ENCODE measurements at places on chromosomes 16 and 17.
A peak's percentile ranks its signal among the peaks of the same experiment; 100 is the strongest.

DNA sequence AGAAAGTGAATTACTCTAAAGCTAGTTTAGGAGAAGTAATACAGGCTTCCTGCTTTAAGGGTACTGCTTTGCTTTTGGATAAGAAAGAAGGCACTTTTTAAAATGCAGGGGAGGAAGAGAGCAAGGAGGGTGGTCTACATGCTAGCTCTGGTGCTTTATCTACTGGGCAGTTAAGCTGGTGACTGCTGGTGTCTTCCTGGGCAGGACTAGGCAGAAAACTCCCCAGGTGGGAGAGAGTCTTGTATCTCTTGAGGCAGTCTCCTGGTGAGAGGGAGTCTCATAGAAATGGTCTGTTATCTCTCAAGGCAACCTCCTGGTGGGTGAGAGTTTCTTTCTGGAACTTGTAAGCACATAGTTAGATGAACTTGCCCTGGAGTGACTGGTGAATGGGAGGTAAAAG lies 953.9 kb upstream of the GOT2 start:
- no peak for DNase-seq

GRCh38 chr16:86497551-86498021 lies 12.7 kb upstream of the FOXF1 start:
- DNase-seq = no peak

DNA sequence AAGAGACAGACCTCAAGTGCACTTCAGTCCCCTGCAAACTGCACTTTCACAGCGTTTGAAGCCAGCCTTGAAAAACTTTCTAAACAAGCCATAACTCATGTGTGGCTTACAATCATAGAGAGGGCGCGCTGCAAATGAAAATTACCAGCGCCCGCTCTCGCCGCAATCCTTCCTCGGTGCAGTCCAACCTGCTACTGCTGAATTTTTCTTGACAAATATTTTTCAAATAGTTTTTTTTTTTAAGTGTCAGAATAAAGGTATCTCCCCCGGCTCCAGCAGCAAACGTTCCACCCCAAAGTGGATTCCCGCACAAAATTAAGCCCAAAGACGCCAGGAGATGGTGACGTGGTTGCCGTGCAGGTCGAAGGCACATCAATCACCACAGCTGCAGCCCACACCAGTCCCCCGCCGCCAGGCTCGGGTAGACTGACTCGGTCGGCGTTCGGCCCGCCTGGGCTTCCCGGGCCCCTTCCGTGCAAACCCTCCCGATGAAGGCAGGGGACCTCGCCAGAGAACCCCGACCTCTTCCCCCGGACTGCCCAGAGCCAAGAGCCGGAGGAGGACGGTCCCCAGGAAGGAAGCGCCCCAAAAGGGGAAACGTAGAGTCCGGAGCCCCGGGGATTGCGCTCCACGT lies 630 bp downstream of the GRB2 start:
- no peak for DNase-seq

- DNase-seq = peak; percentile 46
Observed at GRCh38 chr17:38604479-38605403, 1.0 kb downstream of the SRCIN1 start.

DNA sequence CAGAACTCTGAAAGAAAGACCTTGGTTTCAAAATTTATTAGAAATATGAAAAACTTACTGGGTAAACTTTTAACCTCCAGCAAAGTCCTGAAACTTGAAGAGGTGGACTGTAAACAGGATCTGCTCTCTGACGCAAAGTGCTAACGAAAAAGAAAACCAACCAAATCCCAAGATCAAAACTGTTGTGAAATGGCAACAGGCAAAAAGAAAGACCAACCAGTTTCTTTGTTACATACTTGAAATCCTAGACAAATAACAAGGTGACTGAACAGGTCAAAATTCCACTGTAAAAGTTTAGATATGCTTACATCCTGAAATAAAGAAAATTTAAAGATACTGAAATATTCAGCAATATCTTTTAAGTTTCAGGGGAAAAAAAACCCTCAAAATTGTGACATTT lies 44.2 kb downstream of the TRIM37 start:
- DNase-seq = no peak

DNA sequence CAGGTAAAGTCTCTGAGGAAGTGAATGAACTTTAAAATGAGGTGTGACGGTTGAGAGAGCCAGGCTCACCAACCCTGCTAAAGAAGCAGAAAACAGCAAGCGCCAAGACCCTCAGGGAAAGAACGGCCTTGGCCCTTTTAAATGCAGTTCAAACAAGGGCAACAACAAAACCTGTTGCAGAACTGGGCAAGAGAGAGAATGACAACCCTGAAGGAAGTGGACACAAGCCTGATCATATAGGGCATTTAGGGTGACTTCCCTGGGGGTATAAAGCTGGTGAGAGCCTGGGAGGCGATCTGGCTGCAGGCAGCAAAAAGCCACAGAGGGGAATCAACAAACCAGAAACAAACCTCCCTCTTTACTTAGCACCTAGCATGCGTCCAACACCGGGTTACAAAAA lies 1.0 kb downstream of the CPPED1 start:
- DNase-seq = no peak

GRCh38 chr17:64020056-64020766 lies at the start of gene ICAM2:
ICAM2 (minus strand) TSS chr17:64020633; CDS start chr17:64006691, 13,942 bp downstream.
- DNase-seq = peak; percentile 34

GRCh38 chr17:21072745-21073197 lies 30.0 kb upstream of the USP22 start:
- no peak for DNase-seq

DNA sequence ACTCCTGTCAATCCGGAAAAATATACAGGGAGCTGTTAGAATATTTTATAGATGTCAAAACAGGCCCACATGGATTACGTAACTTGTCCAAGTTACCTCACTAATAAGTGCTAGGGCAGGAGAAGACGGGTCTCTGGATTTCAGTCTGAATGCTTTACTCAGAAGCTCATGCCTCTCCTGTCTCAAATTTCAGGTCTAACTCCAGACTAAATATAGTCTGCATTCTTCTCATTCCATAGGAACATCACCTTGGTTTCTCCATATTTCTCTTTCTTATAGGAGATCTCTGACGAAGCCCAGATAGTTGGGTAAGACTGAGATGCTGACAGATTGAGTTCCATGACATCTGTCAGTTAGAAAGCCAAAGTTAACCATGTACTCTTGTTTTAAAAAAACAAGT lies 174.2 kb downstream of the STX8 start:
- no peak for DNase-seq

GRCh38 chr17:39919087-39919683 lies 750 bp upstream of the GSDMB start:
- no peak for DNase-seq

- DNase-seq = no peak
Observed at GRCh38 chr17:55346658-55347057, 75.0 kb downstream of the MMD start.

GRCh38 chr16:50550035-50550434 lies 1.8 kb downstream of the NKD1 start:
- no peak for DNase-seq

DNA sequence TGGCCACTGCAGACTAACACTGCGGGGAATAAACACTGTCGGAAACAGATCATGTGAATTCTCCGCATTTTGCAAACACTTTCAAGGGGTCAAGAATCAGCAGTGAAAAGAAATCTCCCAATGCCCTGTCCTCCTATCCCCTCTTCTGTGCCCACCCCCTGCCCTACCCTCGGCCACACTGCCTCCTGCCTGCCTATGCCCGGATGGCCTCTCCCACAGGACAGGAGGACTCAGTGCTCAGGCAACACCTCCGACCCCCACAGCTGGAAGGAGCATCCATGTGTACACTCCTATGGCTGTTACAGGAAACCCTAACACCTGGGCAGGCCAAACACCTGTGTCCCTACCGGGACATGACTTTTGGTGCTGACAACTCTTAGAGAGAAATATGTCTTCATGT lies 24.5 kb downstream of the FBXO31 start:
- DNase-seq = no peak

DNA sequence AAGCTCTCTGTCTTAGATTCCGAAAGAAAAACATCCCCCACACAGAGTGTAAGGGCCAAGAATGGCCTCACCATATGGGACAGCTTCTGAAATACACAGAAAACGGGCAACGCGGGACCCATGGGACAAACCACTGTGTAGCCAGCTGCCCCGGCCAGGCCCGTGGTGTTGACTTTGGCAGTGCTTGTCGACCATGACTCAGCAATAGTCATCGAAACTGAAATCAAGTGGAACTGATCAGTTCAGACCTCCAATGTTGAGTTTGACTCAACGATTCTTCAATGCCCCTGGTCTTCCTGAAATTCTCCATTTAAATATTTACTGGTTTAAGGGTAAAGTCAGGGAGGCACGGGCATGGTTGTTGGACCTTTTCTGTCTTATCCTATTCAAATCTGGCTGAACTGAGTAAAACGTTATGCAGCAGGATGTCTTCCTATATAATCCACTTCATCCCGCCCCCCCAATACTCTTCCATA lies 27.5 kb downstream of the ZFHX3 start:
- DNase-seq = peak; percentile 81

DNA sequence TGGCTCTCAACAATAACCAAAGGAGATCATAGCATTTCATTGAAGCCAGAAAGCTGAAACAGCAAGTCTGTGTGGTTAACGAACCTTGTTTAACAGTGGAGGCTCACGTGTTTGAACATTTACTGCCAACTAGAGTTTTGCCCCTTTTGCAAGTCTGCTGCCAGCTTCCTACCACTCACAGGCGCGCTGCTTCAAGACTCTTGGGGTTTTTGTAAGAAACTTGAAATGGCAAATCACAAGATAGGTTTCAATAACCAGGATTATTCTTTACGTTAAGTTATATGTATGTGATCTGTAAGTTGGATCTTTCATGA lies 1.2 kb downstream of the SNTB2 start:
- DNase-seq = no peak

GRCh38 chr17:8221663-8222379 lies 11.4 kb upstream of the AURKB start:
- no peak for DNase-seq

- no peak for DNase-seq
Observed at GRCh38 chr17:58960068-58960467, 146.6 kb downstream of the TRIM37 start.

DNA sequence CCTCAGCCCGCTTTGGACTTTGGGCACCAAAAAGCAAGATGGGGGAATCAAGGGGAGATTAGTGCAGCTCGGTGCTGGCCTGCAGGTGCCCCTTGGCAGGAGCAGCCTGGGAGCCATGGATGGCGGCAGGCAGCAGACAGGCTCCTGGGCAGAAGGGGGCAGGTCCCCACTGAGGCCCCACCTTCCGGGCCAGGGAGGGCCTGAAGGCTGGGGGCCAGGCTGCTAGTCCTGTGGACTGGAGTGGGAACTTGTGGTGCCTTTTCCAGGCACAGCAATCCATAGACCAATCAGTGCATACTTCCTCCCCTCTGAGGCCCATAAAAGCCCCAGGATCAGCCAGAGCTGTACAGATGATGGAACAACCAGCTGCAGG lies 64.0 kb downstream of the USP32 start:
- DNase-seq = no peak

GRCh38 chr16:53752560-53752959 lies 48.6 kb downstream of the FTO start:
- DNase-seq = no peak

GRCh38 chr17:77959126-77959925 lies 823 bp downstream of the TNRC6C start:
- DNase-seq = no peak

- DNase-seq = no peak
Observed at GRCh38 chr16:11163761-11164261, 92.2 kb downstream of the SOCS1 start.

DNA sequence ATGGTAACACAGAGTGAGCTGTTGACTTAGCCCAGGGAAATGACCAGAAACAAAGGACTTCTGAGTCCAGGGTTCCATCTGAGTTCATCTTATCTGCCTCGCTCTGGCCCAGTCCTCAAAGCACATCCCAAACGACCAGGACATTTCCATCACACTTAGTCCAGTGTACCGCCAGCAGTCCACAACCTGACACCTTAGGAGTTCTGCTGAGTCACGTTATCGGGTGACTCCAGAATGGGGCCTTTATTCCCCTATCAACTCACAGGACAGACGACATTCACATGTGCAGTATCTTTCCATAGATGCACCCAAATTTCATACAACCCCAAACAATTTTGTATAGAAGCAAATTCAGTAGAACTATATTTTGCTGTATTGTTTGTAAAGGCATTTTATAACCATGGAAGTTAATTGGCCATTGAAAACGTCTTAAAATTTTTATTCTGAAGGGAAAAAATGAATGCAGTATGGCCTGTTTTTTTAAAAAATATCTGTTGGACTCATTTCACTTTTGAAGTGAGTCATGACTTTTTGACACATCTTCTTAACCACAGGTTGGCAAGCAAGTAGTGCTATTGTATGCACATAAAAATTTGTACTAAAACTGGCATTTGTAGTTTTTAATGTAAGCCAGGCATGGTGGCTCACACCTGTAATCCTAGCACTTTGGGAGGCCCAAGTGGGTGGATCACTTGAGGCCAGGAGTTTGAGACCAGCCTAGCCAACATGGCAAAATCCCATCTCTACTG lies 46.3 kb downstream of the ZNF18 start:
- no peak for DNase-seq

DNA sequence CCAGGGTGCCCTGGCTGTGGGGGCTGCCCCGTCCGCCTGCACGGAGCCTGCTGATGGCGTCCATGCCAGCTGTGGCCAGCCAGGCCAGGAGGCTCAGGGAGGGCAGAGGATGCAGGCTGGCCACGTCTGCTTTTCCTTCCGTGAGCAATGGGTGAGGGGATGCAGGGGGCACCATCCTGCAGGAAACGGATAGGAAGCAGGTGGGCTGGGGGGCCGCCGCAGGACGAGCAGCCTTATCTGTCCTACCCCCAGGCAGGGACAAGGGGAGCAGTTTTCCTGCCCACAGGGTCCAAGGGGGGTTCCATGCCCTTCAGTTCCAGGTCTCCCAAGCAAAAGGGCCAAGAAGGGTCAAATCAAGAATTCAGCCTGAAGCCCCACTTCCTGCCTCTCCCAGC lies 6.8 kb downstream of the DUS1L start:
- peak; percentile 70 for DNase-seq

DNA sequence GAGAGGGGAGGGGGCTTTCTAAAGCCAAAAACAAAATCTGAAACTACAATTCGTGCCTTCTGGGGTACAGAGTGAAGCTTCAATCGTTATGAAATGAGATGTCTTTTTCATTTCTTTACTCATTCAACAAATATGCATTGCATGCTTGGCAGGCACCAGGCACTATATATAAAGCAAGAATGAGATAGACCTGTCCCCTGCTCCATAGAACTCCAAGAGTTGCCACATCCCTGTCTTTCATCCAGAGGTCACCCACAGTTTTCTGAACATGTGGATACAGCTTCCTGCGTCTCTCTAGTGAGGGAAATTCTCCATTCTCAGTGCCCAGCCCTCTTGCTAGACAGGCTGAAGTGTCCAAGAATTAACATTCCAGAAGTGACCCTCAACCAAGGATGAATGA lies 343.2 kb upstream of the MAF start:
- no peak for DNase-seq

DNA sequence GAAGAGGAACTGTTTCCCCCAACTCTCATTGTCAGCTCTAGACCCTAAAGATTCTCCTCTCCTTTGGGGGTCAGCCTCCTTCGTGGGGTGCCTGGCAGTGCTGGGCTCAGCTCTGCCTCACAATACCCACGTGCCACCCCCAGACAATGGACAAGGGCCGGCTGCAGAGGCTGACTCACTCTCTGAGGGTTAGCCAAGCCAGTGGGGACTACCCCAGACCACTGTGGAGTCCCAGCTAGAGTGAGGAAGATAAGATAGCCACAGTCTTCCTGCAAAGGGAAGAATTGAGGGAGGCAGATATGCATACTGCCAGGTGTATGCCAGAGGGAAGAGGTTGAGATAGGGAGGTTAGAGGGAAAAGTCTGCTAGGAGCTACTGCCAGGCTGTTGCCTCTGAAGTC lies 13.5 kb upstream of the MTMR4 start:
- no peak for DNase-seq

Measured in RWPE2 (cell line).